Midbrain (tissue), 1 donor: ENCODE measurements at places on chromosomes 1 and 21.
A peak's percentile ranks its signal among the peaks of the same experiment; 100 is the strongest.

DNA sequence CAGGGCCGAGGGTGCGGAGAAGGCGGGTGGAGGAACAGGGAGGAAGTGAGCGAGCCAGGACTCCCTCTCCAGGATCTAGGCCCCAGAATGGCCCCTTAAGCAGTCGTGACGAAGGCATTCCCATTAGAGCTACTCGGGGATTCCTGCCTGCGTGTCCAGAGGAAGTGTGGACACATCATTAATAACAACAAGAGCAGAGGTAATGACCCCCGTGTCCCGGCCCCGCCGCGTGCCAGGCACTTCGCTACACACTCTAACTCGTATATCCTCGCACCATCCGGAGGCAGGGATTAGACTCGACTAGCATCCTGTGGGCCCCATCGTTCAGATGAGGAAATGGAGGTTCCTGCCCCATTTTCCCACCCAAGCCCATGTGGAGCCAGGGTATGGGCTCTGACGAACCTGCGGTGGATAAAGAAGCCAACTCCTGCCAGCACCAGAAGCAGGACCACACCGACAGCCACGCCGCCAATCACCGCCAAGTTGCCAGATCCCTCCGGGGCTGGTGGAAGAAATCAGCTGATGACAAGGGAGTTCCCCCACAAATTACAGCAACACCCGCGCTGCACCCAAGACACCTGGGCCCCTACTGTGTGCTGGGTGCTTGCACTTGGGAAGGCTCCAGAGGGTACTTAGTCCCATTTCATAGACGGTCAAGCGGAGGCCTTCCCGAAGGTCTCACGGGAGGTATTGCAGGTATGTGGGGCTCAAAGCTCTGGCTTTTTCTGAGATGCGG, 21.6 kb downstream of the EPHA2 start:
- DNase-seq, result no peak

DNA sequence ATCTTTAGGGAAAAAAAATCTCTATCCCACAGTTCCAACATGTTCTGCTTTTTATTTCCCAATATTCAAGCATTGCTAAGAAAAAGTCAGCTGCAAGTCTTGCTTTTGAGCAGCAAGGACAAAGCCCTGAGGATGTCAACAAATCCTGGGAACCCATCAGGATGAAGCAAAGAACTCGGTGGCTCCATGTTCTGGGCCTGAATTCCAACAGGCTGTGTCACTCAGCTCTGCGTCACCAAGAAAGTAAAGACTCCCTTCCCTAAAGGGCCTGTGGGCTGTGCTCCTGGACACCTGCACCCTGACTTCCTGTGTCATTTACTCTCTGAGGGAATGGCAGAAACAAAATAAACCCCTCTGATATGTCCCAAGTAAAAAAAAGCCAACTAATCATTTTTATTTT, 95.5 kb downstream of the TIAM1 start:
- no peak for DNase-seq

- DNase-seq, result no peak
Observed at GRCh38 chr1:155982106-155982505, 3.8 kb upstream of the ARHGEF2 start.

DNA sequence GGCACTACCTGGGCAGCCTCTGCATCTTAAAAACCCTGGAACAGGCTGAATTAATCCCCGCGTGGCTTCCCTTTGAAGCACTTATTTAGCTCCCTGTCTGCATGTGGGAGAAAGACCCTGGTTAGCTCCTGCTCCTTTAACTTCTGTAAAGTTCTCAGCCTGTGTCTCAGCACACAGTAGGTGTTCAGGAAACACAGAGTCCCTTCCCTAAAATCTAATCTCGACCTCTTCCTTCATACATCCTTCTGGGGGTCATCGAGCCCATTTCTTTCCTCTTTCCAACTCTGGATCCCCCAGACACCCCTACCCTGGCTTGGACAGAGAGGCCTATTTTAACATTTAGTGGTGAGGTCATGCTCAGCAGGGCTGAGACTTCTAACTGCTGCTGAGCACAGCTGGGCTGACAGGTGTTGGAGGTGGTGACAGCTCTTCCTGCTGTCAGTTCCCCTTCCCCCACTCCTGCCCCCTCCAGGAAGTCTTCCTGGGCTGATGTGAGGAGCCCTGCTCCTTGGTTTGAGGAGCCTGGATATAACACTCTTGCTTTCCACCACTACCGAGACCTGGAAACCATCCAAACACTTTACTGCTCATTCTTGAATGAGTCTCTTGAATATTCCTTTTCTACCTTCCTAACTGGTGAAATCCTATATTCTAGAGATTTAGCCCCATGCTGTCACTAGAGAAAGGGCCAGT, 5.3 kb downstream of the E2F2 start:
- DNase-seq, result no peak

- DNase-seq, result no peak
Observed at GRCh38 chr21:43827015-43827611, 37.7 kb downstream of the RRP1 start.

DNA sequence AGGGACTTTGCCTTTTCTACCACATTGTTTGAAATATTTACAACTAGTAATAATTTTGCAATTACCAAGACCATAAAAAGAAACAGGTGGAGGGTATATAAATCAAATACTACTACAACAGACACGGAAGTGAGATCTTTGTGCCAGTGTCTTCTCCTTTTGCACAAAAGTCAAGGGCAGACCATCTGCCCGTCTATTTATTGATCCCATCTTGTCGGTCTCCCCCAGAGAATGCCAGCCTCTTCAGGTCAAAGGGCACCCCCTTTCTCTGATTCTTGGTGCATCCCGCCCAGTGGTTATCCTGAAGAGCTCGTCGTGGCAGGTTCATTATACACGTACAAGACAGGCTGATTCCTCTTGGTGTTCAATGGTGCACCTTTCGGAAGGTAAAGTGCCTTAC, 4.8 kb upstream of the PDE9A start:
- no peak for DNase-seq

DNA sequence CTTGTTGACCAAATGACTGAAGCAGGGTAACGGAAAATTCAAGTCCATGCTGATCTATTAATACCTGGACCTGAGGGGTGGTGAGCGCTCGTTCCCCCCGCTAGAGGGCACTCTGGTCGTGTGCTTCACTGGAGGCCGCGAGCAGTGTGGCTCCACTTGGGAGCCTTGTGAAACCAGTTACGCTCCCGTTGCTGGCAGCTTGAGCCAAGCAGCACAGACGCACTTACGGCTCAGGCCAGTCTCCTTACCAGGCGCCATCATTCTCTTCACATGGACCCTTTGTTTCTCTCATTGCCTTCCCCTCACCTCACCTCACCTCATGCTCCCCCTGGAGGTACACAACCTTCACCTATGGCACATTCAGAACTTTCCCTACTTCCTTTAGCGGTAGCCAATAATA, 49.7 kb upstream of the TSPAN2 start:
- peak; percentile 81 for DNase-seq

- DNase-seq, result peak; percentile 58
Observed at GRCh38 chr1:36988741-36989193, 45.5 kb downstream of the GRIK3 start.

DNA sequence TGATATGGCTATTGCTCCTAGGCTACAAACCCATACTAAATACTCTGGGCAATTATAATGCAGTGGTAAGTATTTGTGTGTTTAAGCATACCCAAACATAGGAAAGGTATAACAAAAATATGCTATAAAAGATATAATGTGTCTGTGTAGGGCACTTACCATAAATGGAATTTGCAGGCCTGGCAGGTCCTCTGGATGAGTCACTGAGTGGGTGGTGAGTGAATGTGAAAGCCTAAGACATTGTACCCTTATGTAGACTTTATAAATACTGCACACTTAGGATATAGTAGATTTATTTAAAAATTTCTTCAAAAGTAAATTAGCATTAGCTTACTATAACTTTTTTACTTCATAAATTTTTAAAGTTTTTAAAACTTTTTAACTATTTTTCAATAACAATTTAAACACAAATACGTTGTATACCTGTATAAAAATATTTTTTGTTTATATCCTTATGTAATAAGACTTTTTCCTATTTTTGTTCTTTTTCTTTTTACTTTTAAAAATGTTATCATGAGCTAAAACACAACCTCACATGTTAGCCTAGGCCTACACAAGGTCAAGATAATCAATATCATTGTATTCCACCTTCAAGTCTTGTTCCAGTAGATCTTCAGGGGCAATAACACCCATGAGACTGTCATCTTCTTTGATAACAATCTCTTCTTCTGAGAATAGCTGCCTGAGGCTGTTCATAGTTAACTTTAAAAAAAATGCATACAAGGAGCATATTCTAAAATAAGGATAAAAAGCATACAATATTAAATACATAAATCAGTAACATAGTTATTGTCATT, 306.3 kb upstream of the RGS18 start:
- no peak for DNase-seq

GRCh38 chr1:101203820-101204540, 32.8 kb upstream of the S1PR1 start:
- DNase-seq, result peak; percentile 18

- DNase-seq, result no peak
Observed at GRCh38 chr1:240928265-240928664, 316.3 kb upstream of the GREM2 start.

DNA sequence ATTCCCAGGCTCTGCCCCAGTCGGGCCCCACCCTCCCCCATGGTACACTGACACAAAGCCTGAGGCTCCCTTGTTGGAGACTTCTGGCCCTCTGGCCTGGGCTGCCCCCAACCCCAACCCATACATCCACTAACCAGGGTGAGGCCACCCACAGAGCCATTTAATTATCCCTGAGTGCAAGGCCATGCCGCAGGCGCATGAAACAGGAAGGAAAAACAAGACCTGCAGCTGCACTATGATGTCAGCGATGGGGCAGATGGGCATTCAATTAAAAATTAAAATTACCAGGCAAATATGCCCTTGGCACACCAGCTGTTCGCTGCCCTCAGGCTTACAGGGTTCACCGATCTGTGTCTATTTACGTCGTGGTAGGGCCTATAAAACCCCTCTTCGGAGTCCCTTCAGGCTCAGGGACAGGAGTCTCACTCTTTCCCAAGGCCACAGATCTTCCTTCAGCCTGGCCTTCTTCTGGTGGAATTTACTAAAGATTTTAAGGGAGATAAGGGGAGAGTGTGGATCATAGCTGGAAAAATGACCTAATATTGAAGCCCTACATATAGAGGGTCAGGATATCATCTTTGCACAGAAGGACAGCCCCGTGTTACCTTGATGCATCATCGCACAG, 29.6 kb upstream of the RGS16 start:
- DNase-seq, result no peak

DNA sequence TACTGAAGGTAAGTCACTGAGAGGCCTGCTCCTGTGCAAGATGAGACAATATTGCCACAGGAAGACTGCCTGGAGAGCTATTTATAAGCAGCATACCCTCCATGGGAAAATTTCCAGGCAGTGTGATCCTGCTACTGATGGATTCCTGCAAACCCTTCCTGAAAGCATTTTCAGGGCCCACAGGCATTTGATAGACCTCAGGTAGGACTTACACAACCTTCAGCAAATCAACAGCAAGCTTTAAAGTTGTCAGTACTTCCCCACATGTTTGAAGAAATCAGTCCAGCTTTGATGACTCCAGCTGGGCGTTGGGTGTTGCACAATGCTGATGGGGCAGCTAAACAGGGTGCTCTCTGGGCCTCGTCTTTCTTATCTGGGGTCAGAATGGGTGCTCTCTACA, 108.8 kb downstream of the PLXNA2 start:
- DNase-seq, result no peak

GRCh38 chr1:23720256-23720995, 22.8 kb upstream of the ELOA start:
- no peak for DNase-seq
